Smooth muscle cell of the brain vasculature (primary cell): ENCODE measurements at places on chromosomes 6 and 20.

- DNase-seq: no peak
Observed at GRCh38 chr20:59086923-59087322, 44.3 kb upstream of the PRELID3B start.

- DNase-seq: no peak
Observed at GRCh38 chr20:41837669-41838224, 219.6 kb upstream of the CHD6 start.

DNA sequence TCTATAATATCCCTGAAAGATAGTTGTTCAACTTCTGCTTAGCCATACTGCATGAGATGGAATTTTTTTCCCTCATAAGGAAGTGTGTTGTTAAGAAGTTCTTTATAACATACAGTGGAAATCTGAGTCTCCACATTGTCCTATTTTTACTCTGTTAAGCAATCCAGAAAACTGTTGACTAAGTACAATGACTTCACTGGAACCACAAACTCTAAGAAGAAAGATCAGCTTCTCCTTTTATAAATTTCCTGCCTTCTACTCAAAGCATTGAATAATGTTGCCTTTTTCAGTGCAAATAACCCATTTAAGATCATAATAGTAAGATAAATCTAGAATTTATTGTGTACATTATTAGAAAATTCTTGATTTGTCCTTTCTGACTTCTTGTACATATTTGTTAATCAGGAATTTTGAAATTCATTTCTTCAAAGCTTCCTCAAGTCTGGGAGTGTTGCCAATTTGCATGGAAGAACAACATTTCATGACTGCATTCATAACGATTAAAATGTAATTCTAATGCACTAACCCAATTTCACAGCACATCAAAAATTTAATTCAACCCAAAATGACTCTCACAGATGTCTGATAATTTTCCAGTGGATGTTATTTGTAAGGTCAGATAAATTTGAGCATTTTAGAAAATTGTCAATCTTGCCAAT, 45.6 kb upstream of the ANKEF1 start:
- DNase-seq: no peak

DNA sequence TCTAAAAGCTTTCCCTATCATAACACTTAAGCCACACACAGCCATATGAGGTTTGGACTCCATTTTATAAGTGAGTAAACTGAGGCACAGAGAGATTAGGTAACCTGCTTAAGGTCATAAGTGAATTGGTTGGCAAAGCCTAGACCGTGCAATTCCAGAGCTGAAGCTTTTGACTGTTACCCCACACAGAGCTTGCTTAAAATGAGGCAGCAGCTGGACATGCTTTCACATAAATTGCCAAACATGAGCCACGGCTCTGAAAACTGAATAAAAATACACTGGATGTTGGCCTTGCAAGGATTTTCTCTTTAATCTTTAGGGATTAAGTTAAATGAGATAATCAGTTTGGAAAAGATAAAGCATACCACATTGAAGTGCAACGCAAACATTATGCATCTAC, 2.5 kb downstream of the RIPOR2 start:
- DNase-seq: no peak

GRCh38 chr20:37305079-37305478, 15.6 kb downstream of the MANBAL start:
- DNase-seq: no peak
